ENCODE measurements at places on chromosomes 5 and 9.

DNA sequence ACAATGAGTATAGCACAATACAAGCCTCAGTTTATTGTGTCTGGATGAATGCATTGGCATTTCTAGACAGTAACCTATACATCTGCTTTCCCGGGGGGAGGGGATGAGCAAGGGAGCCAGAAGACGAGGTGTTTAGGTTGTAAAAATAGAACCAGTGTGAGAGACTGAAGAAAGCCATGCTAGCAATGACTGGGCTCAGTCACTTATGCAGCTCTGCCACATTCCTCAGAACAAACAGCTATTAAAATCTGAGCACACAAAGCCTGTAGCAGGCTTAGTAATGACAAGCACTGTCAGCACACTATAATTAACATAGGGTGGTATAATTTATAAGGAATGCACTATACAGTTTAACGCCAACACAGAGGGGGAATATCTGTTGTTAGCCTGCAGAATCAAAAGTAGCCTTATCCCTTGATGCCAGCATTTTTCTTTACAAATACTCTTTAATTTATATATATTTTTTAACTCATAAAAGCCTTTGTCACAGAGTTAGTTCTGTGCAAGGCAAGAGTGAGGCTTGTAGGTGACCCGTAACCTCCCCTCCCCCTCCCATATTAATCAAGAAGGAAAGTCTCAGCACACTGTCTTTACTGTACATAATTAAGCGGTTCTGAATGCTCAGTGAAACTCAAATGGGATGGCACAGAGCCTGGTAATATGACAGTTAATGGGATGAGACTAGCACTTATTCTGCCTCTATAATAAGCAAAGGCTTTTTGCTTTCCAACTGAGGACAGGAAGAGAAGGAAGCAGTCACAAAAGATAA is 295.4 kb downstream of the CSNK1G3 start:
- no peak for DNase-seq

- no peak for DNase-seq
Observed at GRCh38 chr5:121432-121831, 29.5 kb downstream of the PLEKHG4B start.

GRCh38 chr5:123496892-123497291 is 15.1 kb upstream of the CSNK1G3 start:
- no peak for DNase-seq

- DNase-seq = no peak
Observed at GRCh38 chr9:74858751-74859414, 28.8 kb downstream of the TRPM6 start.

- DNase-seq = no peak
Observed at GRCh38 chr9:131104016-131104740, 7.8 kb downstream of the AIF1L start.

DNA sequence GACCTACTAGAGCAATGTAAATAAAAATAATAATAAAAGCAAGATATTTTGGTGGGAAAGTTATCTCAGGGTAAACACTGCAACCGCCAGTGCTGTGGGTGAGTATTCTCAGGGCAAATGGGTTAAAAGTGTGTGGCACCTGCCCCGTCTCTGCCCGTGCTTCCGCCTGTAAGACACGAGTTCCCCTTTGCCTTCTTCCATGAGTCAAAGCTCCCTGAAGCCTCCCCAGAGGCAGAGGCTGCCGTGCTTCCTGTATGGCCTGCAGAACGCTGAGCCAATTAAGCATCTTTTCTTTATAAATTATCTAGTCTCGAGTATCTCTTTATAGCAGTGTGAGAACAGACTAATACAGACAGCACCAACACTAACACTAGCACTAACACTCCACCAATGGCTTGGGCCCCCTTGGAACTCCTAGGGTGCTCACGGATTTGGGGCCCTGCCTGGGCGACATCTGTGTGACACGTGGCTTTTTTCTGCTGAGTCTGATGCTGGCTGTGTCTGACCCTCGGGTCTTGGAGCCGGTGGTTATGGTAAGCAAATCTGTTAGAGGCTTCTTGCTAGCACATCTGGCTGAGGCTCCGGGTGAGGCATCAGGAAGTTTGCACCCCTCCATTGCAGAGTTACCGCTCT is 10.6 kb downstream of the PLEKHG4B start:
- DNase-seq = no peak

GRCh38 chr9:98807814-98808195 is 335 bp downstream of the GALNT12 start:
- DNase-seq = peak; percentile 26

DNA sequence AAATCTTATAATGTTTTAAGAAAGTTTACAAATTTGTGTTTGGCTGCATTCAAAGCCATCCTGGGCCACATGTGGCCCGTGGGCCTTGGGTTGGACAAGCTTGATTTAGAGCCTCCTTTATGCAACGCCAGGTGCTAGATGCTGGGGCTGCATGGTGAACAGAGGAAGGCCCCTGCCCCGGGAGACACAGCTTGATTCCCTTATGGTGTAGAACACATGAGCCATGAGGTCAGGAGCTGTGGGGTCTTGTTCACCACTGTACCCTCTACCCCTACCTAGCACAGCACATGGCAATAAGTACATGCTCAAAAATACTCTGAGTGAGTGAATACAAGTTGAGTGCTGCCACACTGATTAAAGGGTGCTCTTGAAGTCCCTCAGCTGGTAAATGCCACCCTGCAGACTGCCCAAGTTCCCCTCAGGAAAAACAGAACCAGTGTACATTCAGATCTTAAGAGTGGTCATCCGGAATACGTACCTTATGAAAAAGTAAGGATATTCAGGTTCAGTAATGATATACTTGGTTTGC is 71.9 kb downstream of the ARRDC3 start:
- DNase-seq = peak; percentile 8

DNA sequence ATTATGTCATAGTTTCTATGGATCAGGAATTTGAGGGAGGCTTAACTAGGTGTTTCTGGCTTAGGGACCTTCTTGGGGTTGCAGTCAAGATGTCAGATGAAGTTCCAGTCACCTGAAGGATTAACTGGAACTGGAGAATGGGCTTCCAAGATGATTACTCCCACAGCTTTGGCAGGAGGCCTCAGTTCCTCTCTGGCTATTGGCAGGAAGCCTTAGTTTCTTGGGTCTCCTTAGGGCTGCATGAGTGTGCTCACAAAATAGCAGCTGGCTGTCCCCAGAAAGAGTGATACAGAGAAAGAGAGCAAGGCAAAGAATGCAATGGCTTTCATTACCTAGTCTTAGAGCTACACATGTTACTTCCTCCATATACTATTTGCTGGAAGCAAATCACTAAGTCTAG is 138.1 kb upstream of the TLE4 start:
- no peak for DNase-seq

- DNase-seq = peak; percentile 74
Observed at GRCh38 chr5:10452768-10453331, 11.2 kb downstream of the ROPN1L start.

DNA sequence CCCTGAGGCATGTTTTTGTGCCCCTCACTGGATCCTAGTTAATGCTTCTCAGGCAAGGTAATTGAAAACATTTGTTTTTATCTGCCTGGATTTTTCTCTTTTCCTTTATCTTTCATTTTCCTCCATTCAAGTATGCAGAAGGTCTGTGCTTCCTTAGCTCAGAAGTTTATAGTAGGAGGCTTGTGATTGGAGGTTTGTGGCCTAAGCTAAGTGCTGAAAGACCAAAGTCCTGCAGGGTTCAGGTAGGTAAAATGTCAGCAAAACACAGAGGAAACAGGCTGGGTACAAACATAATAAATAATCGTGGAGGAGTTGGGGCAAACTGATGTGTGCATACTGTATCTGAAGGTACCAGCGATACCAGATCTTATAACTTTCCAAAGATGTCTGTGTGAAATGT is 230.9 kb upstream of the KLF4 start:
- no peak for DNase-seq

- DNase-seq = no peak
Observed at GRCh38 chr5:72608297-72608696, 101.1 kb upstream of the ZNF366 start.

- DNase-seq = no peak
Observed at GRCh38 chr9:27530915-27531755, 1.5 kb upstream of the MOB3B start.

DNA sequence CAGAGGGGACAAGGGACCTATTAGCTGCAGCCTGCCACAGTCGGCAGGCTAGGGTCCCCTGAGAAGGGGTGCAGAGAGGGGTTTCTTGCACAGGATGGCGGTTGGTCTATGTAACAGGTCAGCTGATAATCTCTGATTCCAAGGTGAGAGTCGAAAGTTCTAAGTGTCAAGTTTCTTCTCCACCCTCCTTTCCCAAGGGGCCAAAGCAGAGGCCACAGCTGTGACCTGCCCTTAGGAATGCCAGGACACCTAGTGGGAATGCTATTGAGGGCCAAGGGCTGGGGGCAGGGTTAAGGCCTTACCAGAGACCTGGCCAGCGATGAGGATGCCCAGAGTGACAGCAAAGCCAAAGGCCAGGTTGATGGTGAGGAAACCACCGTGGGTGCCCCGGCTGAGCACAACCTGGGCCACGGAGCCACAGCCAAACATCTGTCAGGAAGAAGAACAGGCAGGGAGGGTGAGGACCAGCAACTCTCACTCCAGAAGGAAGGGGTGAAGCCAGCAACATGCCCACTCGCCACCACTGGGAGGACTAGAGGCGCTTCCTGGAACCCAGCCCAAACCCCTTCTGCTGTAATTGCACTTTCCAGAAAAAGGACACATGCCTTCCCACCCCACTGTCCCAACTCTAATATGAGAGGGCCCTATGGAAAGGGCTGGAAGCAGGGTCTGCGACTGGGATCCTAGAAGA is 3.8 kb downstream of the AQP3 start:
- DNase-seq = no peak

DNA sequence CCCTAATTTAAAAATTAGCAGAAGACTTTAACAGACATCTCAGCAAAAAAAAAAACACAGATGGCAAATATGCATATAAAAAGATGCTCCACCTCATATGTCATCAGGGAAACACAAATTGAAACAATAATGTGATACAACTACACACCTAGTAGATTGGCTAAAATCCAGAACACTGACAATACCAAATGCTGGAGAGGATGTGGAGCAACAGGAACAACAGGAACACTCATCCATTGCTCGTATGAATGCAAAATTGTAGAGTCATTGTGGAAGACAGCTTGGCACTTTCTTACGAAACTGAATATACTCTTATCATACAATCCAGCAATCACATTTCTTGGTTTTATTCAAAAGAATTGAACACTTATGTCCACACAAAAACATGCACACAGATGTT is 22.1 kb downstream of the MCIDAS start:
- DNase-seq = no peak

DNA sequence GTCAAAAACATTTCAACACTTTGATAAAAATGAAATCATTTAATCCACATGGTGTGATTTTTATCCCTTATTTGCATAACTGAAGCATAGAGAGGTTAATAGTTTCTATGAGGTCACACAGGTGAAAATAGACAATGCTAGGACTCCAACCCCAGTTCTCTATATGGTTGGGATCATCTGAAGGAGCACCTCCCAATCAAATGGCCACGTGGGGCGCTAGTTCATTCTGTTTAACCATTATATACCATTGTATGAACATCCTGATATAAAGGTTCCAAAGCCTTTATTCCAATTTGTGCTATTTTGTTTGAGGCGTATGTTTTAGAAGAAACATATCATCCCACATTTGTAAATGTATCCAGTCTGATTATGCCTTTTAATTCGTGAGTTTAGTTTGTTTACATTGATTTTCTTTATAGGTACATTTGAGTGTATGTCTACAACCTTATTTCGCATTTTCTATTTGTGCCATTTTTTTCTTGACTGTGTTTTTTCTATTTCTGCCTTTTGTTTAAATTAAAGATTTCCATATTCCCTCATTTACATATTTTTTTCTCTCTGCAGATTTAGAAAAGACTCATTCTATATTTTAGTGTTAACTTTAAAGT is 1092.0 kb downstream of the MAT2B start:
- no peak for DNase-seq

GRCh38 chr5:149298842-149299404 is 27.3 kb downstream of the AFAP1L1 start:
- no peak for DNase-seq

DNA sequence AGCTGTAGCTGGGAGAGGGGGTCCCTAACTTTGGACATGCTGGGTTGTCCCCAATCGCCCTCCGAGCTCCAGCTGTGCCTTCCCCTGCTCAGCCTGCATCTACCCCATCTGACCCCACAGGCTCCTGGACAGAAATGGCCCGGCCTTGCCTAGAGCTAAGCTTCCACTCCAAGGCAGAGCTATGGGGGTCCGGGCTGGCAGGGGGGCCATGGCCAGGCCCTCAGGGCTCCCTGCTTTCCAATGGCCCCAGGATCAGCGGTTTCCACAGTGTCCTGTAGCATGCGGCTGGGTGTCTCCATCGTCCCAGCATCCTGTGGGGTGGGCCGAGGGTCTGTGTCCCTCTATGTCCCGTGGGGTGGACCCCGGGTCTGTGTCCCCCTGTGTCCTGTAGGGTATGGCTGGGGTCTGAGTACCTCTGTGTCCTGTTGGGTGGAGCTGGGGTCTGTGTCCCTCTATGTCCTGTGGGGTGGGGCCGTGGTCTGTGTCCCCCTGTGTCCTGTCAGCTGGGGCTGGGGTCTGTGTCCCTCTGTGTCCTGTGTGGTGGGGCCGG is 130.6 kb downstream of the RXRA start:
- no peak for DNase-seq

Measured in germinal center (tissue), 1 donor.